Activated CD8-positive, alpha-beta memory T cell treated with anti-CD3 and anti-CD28 coated beads, Interleukin-2, amount 10 ng/mL, durations not matched to agents 7 days and 5 days (primary cell): ENCODE measurements at places on chromosomes 2 and 18.

DNA sequence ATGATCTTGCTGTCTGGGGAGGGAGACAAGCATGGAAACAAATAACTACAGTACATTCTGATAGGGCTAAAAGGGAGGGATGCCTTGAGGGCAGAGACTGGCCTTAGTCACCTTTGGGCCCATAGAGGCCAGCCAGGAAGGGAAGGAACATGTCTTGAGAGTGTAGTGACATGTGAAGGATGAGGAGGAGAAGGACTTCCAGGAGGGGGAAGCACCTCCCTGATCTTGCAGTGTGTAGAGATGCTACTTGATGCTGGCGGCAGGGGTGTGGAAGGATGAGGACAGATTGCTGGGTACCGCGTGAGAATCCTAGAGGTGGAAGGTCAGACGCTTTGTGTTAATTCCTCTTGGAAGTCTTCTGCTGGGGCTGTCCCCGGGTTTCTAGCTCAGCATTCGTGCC, 13.1 kb downstream of the TET3 start:
- no peak for DNase-seq

DNA sequence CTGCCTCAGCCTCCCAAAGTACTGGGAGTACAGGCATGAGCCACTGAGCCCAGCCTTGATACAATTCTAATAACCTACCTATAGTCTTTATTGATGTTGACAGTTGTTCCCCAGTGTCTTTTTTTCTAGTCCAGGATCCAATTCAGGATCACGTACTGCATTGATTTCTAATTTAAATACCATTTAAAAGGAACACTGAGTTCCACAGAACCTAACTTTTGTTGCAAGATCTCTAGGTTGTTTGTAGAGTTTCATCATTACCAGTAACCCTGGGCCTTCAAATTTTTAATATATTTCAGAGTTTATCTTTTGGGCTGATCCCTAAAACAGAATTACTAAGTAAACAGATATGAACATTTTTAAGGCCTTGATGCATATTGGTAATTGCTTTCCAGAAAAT, 21.1 kb upstream of the TMBIM1 start:
- DNase-seq = no peak

DNA sequence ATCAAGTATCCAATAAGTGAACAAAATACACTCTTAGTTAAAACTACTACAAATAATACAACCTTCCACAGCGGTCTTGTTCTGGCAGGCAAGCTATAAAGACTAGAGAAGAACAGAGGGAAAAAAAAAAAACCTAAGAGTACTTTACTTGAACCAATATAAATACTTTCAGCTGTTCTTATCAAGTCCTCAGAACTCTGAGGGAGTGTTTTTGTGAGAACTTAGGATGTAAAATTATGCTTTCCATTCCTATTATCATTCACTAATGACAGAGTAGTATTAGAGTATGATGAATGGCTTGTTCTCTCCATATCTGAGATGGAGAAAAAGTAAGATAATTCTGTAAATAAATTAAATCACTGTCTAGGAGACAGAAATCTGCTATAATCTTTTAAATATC, 68.3 kb downstream of the ATL2 start:
- DNase-seq = no peak

GRCh38 chr18:12318334-12318697, 10.3 kb downstream of the TUBB6 start:
- DNase-seq = no peak

GRCh38 chr2:127080938-127081755, 25.8 kb downstream of the BIN1 start:
- peak; percentile 77 for DNase-seq

DNA sequence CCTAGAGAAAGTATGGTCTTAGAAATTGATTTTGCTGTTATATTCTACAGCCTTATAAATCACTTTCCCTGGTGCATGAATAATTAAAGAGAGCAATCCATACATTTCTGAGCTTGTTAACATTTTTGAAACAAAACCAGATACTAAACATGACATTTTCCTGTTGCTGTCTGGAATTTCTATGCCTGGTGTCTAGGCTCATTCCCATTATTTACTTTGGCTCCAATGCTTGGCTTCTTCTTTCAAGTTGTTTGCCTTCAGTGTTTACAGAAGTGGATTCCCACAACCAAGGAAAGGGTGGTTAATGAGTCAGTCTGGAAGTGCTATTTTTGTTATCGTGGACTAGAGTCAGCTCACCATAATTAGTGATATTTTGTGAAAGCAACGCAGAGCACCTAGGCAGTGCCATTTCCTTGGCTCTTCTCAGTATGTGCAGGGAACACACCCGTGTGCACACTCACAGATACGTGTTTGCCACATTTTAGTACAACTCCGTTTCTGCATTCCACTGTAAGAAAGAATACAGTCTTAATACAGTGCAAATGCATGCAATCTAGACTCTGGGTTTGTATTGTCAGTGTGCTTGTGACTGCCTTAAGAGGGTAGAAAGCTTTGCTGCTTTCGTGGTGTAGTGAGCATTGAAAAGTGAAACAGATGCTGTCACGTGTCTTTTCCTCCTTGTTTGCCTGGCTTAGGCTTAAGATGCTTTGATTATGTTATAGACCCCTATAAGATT, 185.0 kb upstream of the RASGRP3 start:
- no peak for DNase-seq

- DNase-seq = peak; percentile 74
Observed at GRCh38 chr2:24359129-24360049, 947 bp downstream of the ITSN2 start.
